ENCODE measurements at places on chromosomes 3 and 15. TPM values are rescaled to one million over a fixed set of nuclear protein-coding genes. Genes with fewer than 3 reads are reported as not detected.
A peak's percentile ranks its signal among the peaks of the same experiment; 100 is the strongest.

- no peak for DNase-seq
- no peak overlapping the region for H3K4me3 ChIP-seq
- no peaks in the 10 kb centered on the region for H3K4me1 ChIP-seq
- peak overlapping the region; percentile 82 for H3K27ac ChIP-seq
- no peaks in the 10 kb centered on the region for H3K36me3 ChIP-seq
Observed at GRCh38 chr3:31289584-31289983, 243.1 kb upstream of the STT3B start.

The LSM3 gene
- 12.9 TPM for total RNA-seq

The AADAC gene
- total RNA-seq: not detected

The MAPKBP1 gene
- total RNA-seq: 56.2 TPM

DNA sequence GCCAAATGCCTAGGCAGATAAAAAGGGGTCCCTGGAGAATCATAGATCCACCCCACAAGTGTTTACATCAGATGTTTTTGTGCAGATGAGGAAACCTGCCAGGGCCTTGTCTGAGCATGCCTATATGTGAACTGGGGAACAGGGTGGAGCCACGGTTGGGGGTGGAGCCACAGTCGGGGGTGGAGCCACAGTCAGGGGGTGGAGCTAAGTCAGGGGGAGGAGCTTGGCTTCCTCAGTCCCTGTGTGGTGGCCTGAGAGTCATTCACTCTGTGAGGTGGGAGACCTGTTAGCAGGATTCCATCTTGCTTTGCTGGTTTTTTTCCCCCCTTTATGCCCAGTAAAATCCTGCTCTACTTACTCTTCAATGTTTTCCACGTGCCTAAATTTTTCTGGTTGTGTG is 57.8 kb upstream of the TGFBR2 start:
- H3K4me1 ChIP-seq: no peaks in the 10 kb centered on the region
- no peaks in the 10 kb centered on the region for H3K27me3 ChIP-seq
- no peak overlapping the region for H3K4me3 ChIP-seq
- H3K27ac ChIP-seq: no peak overlapping the region

GRCh38 chr3:189838291-189838690 is 207.1 kb downstream of the TP63 start:
- no peaks in the 10 kb centered on the region for H3K36me3 ChIP-seq
- no peak overlapping the region for H3K4me3 ChIP-seq
- H3K27me3 ChIP-seq: no peaks in the 10 kb centered on the region
- DNase-seq: no peak
- H3K27ac ChIP-seq: no peak overlapping the region

The SLC25A20 gene
- total RNA-seq: 9.0 TPM

The SMCO1 gene
- total RNA-seq: not detected

- no peak for DNase-seq
- H3K4me1 ChIP-seq: no peaks in the 10 kb centered on the region
- no peak overlapping the region for H3K4me3 ChIP-seq
- H3K27ac ChIP-seq: no peak overlapping the region
- no peaks in the 10 kb centered on the region for H3K27me3 ChIP-seq
Observed at GRCh38 chr3:38578551-38578950, 70.9 kb downstream of the SCN5A start.

DNA sequence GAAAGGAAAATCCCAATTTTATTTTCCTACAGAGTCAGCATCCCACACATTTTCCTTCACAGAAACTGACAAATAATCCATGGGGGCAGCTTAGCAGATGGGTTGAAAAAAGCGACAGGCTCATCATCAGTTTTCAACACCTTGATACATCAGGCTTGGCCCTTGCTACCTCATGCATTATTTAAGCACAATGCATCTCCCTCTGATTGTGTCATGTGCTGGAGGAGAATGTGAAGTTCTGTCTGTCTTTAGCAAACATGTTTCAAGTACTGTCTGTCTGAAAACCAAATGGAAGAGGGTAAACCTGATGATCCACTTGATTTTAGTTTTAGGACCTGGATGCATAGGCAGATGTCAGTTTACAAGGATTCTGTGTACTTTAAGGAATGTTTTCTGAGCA is 128.6 kb upstream of the ADAMTS9 start:
- H3K36me3 ChIP-seq: no peaks in the 10 kb centered on the region
- DNase-seq: no peak
- H3K27ac ChIP-seq: peak overlapping the region; percentile 50
- no peak overlapping the region for H3K4me3 ChIP-seq

DNA sequence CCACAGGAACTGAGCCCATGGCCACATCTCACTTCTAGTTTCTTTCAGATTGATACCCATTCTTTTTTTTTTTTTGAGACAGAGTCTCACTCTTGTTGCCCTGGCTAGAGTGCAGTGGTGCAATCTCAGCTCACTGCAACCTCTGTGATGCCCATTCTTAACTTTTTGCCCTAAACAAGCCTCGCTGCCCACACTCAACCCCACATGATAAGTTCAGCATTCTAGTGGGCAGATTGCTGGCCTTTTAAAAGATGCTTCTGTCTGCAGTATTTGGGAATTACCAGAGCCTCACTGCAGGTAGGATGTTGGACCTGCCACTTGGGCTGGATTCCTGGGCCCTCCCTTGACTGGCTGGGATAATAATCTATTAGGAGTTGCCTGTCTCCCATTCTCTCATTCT is 51.0 kb downstream of the TRANK1 start:
- no peak overlapping the region for H3K4me3 ChIP-seq
- no peak for DNase-seq

DNA sequence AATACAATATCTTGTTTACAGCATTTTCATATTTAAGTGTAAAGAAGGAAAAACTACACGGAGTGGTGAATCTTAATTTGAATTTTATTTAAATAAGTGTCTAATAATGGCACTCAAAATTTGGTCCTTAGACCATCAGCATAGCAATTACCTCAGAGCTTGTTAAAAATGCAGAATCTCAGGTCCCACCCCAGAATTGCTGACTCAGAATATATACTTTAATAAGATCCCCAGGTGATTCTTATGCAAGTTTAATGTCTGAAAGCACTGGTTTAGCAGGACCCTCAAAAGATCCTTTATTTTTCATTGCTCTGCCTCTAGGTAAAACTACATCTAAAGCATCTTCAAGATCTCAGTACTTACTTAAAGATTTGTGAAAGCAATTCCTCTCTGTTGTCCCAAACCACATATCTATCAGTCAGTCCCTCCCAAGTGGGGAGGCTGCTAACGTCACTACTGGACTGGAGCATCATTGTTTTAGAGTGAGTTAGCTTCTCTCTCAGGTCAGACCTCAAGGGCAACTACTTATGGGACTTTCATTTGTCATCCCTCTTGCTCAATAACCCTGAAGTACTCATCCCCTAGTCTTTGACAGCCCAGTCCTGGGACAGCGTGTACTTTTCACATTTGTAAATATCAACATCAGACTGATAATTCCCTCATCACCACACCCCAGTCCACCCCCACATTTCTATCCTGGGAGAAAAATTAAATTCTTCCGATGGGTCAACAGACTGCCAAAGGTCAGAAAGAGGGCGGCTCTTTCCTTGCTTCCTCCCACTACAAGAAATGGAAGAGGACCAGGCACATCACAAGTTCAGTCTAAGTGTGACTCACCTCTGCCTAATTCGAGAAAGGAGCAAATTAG is 76.7 kb downstream of the CBLB start:
- peak; percentile 92 for DNase-seq
- H3K27ac ChIP-seq: peak overlapping the region; percentile 80
- no peaks in the 10 kb centered on the region for H3K36me3 ChIP-seq
- H3K4me3 ChIP-seq: no peak overlapping the region
- no peaks in the 10 kb centered on the region for H3K27me3 ChIP-seq

DNA sequence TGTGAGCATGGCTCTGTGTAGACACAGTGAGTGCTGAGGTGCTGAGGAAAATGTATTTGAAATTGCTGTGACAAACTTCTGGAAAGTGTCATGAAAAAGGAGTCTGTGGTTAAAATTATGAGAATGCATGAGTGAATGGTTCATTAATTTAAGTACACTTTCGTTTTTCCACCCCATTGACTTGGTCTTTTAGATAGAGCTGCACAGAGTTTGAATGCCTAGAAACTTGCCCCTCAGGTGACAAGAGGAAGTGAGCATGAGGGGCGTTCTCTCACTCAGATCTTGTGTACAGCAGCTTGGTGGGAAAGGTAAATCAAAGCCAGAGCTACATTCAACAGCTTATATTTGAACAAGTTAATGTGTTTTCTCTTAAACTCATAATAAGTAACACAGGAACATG is 296.8 kb downstream of the WDR72 start:
- DNase-seq: no peak
- H3K27ac ChIP-seq: no peak overlapping the region
- no peak overlapping the region for H3K4me3 ChIP-seq
- H3K27me3 ChIP-seq: no peaks in the 10 kb centered on the region
- no peaks in the 10 kb centered on the region for H3K4me1 ChIP-seq
- no peaks in the 10 kb centered on the region for H3K36me3 ChIP-seq

DNA sequence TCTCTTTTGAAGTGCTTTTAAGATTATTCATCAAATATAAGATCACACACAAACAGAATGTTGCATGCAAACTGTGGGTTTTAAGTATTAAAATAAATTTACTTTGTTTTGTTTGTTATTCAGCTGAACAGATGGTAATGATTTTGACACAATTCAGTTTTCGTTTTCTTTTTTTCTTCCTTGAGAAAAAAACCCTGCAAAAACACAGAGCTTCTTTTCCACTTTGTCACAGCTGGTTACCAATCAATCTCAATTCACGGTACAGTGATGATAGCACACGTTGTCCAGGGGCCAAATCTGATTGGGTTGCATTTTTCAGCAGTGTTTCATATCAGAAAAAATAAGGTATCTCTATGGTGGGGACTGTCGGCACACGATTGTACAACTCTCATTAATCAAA is 473.6 kb downstream of the ROBO2 start:
- no peaks in the 10 kb centered on the region for H3K4me1 ChIP-seq
- no peak overlapping the region for H3K4me3 ChIP-seq
- no peaks in the 10 kb centered on the region for H3K36me3 ChIP-seq
- H3K27ac ChIP-seq: no peak overlapping the region
- no peaks in the 10 kb centered on the region for H3K27me3 ChIP-seq

The SPSB4 gene
- total RNA-seq: not detected

GRCh38 chr3:196991581-196992460 is 23.2 kb upstream of the PIGZ start:
- no peak for DNase-seq
- no peaks in the 10 kb centered on the region for H3K36me3 ChIP-seq
- no peak overlapping the region for H3K27ac ChIP-seq
- H3K27me3 ChIP-seq: no peaks in the 10 kb centered on the region
- H3K4me3 ChIP-seq: no peak overlapping the region

The LMCD1 gene
- total RNA-seq: 142 TPM

DNA sequence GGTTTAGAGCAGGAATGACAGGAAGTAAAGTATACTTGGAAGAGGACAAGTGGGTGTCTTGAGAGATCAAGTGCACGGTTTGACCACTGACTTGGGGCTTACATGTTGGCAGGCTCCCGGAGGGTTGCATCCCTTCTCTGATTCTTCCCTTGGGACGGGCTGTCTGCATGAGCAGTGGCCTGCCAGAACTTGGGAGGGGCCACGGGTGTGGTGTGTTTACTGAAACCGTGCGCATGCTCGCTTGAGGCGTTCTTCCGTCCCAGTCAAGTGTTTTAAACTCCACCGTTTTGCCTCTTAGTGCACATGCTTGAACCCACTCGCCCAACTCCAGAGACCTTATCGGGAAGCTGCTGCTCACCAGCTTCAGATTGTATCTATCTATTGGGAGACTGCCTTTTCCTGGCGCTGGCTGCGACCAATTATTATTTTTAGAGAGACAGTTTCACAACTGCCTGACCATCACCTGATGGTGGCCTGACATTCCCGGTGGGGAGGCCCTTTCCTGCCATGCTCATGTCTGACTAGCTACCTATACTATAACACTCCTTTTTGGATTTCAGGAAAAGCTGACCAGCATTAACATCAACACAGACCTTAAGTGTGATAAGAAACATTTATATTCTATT is 14.9 kb upstream of the C3orf22 start:
- no peaks in the 10 kb centered on the region for H3K4me1 ChIP-seq
- H3K36me3 ChIP-seq: no peaks in the 10 kb centered on the region
- no peak for DNase-seq
- no peak overlapping the region for H3K27ac ChIP-seq
- no peak overlapping the region for H3K4me3 ChIP-seq

The ERICH6 gene
- total RNA-seq: not detected

DNA sequence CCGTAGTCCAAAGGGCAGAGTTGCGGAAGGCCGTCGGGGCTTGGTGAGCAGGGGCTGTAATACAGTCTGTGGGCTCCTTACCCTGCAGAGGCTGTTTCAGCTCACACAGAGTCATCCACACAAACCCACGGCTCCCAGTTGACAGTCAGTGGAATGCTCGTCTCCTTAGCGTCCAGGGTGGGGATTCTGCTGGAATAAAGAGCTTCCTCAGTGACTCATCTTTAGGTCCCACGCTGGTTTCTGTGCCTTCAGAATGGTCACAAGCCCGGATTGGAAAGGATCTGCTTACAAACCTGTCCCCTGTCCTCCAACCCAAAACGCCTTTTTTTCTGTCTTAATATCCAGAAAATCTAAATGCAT is 201.3 kb upstream of the TPM1 start:
- H3K36me3 ChIP-seq: no peaks in the 10 kb centered on the region
- H3K4me3 ChIP-seq: no peak overlapping the region
- DNase-seq: no peak
- no peaks in the 10 kb centered on the region for H3K27me3 ChIP-seq
- no peaks in the 10 kb centered on the region for H3K4me1 ChIP-seq

- no peak overlapping the region for H3K4me3 ChIP-seq
- H3K4me1 ChIP-seq: no peaks in the 10 kb centered on the region
- no peaks in the 10 kb centered on the region for H3K27me3 ChIP-seq
Observed at GRCh38 chr3:74766405-74766804, 151.9 kb upstream of the CNTN3 start.

DNA sequence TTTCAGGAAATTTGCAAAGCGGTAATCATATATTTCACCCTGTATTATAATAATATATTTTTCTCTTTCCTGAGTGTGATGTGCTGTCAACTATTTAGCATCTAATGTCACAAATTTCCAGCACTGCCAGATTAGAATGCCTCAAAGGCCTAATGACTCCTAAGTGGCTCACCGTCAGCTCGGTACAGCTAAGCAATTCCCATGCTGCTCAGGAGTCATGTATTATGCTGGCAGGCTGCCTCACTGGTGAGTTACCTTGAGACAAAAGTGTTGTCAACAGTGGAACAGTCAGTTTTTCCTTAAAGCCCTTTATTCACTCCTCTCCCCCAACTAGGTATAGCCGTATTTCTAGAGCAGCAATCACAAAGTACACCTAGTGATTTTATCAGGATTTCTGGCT is 83.6 kb downstream of the NSUN3 start:
- no peaks in the 10 kb centered on the region for H3K27me3 ChIP-seq
- no peak overlapping the region for H3K27ac ChIP-seq
- no peaks in the 10 kb centered on the region for H3K4me1 ChIP-seq
- H3K4me3 ChIP-seq: no peak overlapping the region

DNA sequence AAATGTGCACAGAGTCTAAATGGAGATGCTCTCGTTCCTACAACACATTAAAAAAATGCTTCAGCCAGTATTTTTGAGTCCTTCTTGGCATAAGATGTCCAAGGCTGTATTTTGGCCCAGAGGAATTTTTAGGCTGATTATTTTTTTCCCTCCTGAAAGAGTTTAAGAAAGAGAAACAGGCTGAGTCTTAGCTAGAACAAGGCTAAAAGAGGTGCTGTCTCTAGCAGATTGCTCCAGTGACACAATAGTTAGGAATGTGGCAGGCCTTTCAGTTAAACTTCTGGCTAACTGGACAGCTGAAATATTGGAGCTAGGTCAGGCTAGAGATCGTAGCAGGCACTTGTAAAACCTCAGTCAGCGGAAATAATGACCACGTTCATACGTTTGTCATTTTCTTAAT is 271.4 kb upstream of the RARB start:
- H3K4me3 ChIP-seq: no peak overlapping the region
- no peaks in the 10 kb centered on the region for H3K4me1 ChIP-seq
- no peaks in the 10 kb centered on the region for H3K27me3 ChIP-seq
- H3K36me3 ChIP-seq: no peaks in the 10 kb centered on the region

The C3orf49 gene
- total RNA-seq: not detected
